ENCODE measurements at places on chromosomes 7 and 10.

DNA sequence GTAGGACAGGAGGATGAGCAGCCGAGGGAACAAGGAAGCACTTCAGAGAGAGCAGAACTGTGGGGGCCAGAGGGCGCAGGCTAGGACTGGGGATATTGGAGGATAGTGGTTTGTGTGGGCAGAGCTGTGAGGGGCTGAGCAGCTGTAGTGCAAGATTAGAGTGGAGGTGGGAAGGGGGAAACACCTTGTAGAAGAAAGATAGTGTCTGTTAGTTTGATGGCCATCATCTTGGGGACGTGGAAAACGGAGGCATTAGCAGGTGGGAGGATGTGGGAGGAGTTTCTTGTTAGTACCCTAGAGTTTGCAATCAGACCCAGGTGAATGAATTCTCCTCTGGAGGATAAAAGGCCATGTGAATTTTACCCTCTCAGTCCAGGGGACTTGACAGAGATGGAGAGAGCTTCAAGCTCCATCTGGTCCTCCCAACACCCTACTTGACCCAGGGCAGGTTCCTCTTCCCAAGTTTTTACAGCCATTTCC is 34.0 kb downstream of the PRSS2 start:
- DNase-seq, result no peak

- DNase-seq, result no peak
Observed at GRCh38 chr10:79936625-79937615, 12.0 kb downstream of the SFTPD start.

DNA sequence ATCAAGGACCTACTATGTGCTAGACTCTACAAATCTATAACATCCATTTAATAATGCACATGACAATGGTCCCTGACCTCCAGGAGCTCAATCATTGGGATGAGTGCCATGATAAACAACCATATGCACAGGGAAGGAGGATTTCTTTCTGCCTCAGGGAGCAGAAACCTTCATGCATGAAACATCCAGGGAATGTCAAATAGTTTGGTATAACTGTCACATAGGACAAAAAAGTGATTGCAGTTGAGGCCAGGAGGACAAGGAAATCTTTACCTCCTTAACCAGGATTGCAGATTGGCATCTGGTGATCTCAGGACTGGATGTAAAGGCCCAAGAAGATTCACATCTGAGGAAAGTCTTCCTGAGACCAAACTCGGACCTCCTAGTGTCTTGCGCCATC is 993.1 kb downstream of the KCNMA1 start:
- no peak for DNase-seq

DNA sequence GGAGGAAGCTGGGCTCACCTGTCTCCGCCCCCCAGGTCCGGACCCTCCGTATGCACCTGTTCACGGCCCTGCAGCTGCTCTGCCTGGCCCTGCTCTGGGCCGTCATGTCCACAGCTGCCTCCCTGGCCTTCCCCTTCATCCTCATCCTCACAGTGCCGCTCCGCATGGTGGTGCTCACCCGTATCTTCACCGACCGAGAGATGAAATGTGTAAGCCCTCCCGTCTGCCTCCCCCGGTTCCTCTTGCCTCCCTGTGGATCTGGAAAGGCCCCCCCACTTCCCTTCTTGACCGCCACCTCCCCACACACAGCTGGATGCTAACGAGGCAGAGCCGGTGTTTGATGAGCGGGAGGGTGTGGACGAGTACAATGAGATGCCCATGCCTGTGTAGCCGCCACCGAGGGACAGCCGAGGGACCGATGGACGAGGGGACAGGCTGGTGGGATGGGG is 4.6 kb downstream of the FASTK start:
- no peak for DNase-seq

- no peak for DNase-seq
Observed at GRCh38 chr7:148391591-148391990, 199.0 kb upstream of the C7orf33 start.

GRCh38 chr10:89604200-89604599 is 40.8 kb downstream of the PANK1 start:
- DNase-seq, result no peak

All from GM13977 (cell line).